Skeletal muscle cell (primary cell): ENCODE measurements at places on chromosomes 7 and 10.
A peak's percentile ranks its signal among the peaks of the same experiment; 100 is the strongest.

- DNase-seq = peak; percentile 74
These were observed 105.5 kb downstream of the MYOF start for GRCh38 chr10:93376372-93377293.

- no peak for DNase-seq
These were observed 8.6 kb downstream of the GCK start for GRCh38 chr7:44180631-44181030.

DNA sequence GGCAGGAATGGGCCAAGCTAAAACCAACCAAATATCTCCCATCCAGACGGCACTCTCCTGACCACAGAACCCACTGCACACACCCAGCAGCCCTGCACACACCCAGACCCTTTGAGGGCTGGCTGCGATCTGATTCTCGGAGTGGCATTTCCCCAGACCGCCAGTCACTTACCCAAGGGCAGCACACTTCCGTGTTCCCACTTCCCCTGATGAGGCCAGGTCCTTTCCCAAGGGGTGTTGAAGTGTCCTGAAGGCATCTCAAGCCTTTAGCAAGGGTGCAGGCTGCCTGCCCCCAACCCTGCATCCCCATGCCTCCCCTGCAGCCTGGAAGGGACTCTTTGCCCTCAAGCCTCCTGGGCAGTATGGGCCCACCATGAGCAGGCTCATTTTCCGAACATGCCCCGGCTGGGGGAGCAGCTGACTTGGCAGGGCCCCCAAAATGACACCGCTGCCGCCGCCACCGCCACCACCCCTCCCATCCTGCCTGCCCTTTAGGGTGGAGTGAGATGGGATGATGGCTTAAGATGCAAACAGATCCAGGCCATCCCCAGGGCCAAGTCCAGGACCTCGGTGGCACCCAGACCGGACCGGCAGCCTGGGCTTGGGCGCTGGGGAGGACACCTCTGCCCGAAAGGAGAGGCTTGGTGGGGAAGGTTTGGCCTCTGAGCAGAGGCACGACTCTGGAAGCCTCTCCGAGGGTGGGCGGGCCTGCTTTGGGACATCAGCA is 159.8 kb downstream of the NRF1 start:
- DNase-seq = no peak

GRCh38 chr10:124217031-124217430 is 123.6 kb upstream of the CHST15 start:
- no peak for DNase-seq

GRCh38 chr7:24910551-24911212 is 69.3 kb downstream of the OSBPL3 start:
- DNase-seq = no peak
